ENCODE measurements at places on chromosomes 12 and 14.

DNA sequence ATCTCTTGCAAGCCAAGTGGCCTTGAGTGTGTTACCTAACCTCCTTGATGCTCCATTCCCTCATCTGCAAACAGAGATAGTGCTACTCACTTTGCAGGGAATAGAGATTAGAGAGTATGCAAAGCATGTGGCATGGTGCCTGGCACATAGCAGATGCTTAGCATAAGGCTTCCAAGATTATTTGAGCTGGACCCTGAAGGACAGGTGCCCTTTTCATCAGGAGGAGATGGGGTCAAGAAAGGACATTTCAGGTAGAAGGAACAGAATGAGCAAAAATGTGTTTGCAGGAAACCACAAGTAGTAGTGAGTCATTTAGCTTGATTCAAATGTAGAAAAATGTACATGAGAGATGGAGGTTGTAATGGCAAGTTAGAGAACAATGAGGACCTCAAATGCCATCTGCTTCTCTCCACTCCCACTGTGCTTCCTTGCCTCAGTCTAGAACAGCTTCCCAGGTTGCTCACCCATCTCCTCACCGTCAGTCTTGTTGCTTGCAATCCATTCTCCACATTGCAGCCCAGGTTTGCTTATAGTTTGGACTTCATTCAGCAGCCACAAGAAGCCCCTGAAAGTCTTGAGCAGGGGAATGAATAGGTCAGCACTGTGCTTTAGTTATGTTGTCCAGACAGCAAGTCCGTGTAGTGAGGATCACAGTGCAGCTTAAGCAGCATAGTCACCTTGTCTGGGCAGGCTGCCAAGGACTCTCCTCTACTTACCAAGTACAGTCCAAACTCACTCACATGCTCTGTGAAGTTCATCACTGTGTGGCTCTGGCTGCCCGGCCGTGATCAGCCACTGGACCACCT lies 536.3 kb upstream of the CCDC196 start:
- DNase-seq = no peak

DNA sequence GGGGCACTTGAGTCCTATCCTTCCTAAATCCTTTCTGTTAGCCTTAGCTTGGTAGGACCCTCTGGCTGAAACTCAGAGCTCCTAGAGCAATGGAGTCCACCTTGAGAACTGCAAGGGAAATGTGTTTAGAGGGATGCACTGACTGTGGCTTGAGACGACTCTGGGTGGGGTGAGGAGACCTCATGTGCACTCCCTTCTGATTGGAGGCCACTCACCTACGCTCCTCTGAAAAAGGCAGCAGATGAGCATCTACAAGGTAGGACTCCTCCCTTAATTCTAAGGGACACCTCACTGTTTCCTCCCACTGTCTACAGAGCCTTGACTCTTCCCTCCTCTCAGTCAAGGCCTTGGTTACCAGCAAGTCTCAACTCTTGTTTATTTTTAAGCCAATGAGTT lies 1.0 kb downstream of the MAP3K12 start:
- no peak for DNase-seq

- no peak for DNase-seq
These were observed 8.5 kb upstream of the KRT75 start for GRCh38 chr12:52442600-52443061.

DNA sequence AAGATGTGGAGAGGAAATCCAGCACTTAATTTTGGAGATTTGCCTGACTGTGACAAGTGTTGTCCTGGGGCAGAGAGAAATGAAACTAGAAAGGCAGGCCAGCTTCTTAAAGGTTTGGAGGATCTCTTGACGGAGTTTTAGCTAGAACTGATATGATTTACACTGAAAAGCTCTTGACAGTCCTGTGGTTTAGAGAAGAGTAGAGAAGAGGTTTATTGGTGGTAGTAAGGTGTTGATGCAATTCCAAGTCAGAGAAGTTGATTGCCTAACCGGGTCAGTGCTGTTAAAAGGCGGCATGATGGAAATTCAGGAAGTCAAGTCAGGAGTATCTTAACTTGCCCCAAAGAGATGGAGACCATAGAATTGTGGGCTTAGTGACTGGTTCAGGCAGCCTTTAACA lies 89.0 kb upstream of the TRAF3 start:
- no peak for DNase-seq

GRCh38 chr12:94207849-94208621 lies 59.7 kb downstream of the PLXNC1 start:
- DNase-seq = peak; percentile 29

GRCh38 chr12:56079723-56080555 lies at the start of gene ERBB3:
Gene ERBB3 (plus strand): TSS chr12:56080165. CDS start chr12:56080301, 136 bp downstream.
- peak; percentile 70 for DNase-seq

DNA sequence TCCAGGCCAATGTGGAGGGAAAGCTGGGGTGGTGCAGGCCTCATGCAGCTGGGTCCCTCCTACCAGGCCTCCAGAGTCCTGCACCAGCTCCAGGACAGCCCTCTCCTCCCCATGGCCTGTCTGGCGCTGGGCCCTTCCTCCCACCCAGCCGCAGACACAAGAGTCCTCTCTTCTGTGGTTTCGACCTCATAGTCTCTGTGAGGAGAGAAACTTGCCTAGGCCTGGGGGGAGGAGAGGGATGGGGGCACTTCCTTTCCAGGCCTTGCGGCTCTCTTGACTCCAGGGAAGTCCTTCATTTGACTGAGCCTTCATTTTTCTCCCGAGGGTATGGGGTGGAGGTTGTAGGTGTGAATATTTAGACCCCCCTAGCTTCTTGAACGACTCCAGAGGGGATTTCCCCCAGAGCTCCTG lies 2.3 kb downstream of the MMP14 start:
- DNase-seq = no peak

GRCh38 chr14:87014856-87015255 lies 978.1 kb downstream of the GALC start:
- no peak for DNase-seq

GRCh38 chr14:103833711-103834110 lies 13.7 kb downstream of the PPP1R13B start:
- DNase-seq = no peak

DNA sequence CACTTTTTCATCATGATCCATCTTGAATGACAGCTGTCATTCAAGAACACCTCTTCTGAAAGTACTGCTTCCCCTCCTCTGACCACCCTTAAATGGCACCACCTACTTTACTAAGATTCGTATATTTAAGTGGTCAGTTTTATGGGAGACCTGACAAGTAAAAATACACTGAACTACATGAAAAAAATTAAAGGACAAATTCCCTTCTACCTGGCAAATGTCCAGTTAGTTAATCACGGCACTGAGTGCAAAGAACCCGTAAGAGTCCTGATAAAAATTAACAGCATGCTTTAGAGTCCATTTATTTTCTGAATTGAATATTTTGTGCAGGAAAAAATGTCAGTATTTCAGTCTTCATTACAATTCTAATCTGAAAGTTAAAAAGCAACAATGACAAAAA lies 48.7 kb downstream of the SETD3 start:
- no peak for DNase-seq

- no peak for DNase-seq
These were observed 311.9 kb downstream of the DAD1 start for GRCh38 chr14:22276913-22277816.

GRCh38 chr12:53073881-53074280 lies 5.3 kb downstream of the SPRYD3 start:
- DNase-seq = no peak

DNA sequence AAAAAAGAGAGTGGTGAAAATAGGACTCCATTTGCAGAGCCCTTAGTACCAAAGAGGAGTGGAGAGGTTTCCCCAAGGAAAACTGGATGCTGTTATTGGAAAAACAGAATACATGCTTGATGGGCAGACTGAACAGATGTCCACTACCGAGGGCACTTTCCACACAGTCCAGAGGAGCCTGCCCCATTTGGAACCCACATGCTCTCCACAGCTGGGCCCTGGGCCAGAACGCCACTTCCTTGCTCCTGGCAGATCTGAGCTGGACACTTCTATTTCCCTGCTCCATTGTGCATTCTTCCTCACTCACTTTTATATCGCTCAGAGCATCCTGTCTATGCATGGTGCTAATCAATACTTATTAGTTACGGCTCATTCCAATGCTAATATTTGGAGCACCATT lies 249.9 kb downstream of the SLC15A4 start:
- DNase-seq = no peak

- DNase-seq = peak; percentile 55
These were observed 8.1 kb downstream of the LRRC43 start for GRCh38 chr12:122190842-122191668.

GRCh38 chr14:74932401-74932901 lies 9.4 kb upstream of the RPS6KL1 start:
- DNase-seq = no peak

GRCh38 chr12:98786653-98787052 lies 141.6 kb downstream of the APAF1 start:
- no peak for DNase-seq

- DNase-seq = no peak
These were observed 29.2 kb downstream of the GLRX5 start for GRCh38 chr14:95564060-95564459.

- DNase-seq = no peak
These were observed 366.5 kb downstream of the LRFN5 start for GRCh38 chr14:41973178-41973577.

GRCh38 chr12:49428793-49429192 lies 61.5 kb downstream of the SPATS2 start:
- no peak for DNase-seq

DNA sequence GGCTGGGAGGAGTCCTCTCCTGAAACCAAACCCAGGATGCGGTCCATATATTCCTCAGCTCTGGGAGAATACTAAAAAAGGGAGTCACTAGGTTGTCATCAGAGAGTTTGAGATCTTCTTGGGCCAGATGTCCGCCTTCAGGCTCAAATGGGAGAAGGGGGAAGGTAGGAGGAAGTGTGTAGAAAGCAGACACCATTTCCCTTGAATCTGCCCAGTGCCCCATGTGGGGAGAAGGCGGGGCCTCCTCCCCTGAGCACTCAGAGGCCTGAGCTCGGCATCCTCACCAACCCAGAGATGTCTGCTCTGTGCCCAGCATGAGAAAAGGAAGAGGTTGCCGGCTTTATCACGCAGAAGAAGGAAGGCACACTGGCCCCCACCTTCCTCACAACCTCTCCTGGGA lies 37.3 kb downstream of the LTBP2 start:
- no peak for DNase-seq

GRCh38 chr12:38919191-38919590 lies 13.8 kb upstream of the CPNE8 start:
- DNase-seq = no peak

GRCh38 chr12:8692573-8692972 lies 5.2 kb upstream of the RIMKLB start:
- DNase-seq = no peak

DNA sequence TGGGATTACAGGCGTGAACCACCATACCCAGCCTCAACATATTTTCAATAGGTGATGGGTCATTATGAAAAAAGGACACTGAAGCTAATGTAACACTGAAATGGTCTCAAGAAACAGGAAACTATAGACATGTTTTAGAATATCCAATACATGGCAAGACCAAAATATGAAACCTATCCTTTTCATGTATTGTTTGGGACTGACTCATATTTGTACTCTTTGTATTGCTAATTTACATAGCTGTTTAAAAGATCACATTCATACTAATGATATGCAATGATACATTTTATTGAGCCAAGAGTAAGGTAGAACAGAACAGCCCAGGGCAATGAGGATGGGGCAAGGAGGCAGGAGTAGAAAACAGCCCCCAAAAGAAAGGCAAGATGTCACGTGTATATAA lies 32.6 kb downstream of the RESF1 start:
- no peak for DNase-seq

DNA sequence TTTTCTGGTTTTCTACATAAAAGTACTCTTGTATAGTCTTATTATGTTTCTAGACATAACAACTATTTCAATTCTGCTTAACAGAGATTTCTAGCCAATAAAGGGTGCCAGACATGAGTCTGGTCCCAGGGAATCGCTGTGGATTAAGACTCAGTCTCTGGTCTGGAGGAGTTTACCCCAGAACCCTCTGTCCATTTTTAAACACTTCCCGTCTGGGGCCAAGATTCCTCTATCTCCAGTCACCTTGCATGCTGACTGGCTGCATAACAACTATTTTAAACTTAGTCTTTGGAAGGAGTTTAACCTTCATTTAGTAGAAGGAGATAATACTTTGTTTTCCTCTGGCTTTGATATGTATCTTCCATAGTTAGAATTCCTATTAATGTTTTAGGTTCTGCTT lies 163.1 kb upstream of the IFNG-AS1 start:
- DNase-seq = no peak

Measured in stimulated activated CD4-positive, alpha-beta T cell treated with anti-CD3 and anti-CD28 coated beads, Interleukin-4, amount 100 ng/mL, for 4 hours (primary cell).